Panc1 (cell line): ENCODE measurements at places on chromosomes 3 and 15. TPM values are rescaled to one million over a fixed set of nuclear protein-coding genes. Genes with fewer than 3 reads are reported as not detected.

Gene TYRO3
- total RNA-seq: 41.7 TPM

Gene TMA7
- total RNA-seq: 175 TPM

GRCh38 chr3:60403866-60404265 is 847.4 kb downstream of the FHIT start:
- no peak overlapping the region for H3K4me3 ChIP-seq
- H3K27me3 ChIP-seq: no peaks in the 10 kb centered on the region

- no peaks in the 10 kb centered on the region for H3K36me3 ChIP-seq
- H3K4me3 ChIP-seq: no peak overlapping the region
- DNase-seq: no peak
These were observed 52.7 kb upstream of the DCBLD2 start for GRCh38 chr3:98954242-98954641.

Gene UROC1
- total RNA-seq: not detected

Gene ATP8B4
- not detected for total RNA-seq

Gene SLC49A4
- 15.9 TPM for total RNA-seq

GRCh38 chr3:45106874-45107273 is 39.3 kb downstream of the CDCP1 start:
- no peak for DNase-seq
- no peak overlapping the region for H3K27ac ChIP-seq
- no peaks in the 10 kb centered on the region for H3K36me3 ChIP-seq
- no peak overlapping the region for H3K4me3 ChIP-seq
- H3K4me1 ChIP-seq: peaks cover 6% of the 10 kb centered on the region

Gene CKMT1A
- total RNA-seq: 4.6 TPM

GRCh38 chr3:33287672-33288282 is 10.5 kb downstream of the FBXL2 start:
- H3K36me3 ChIP-seq: no peaks in the 10 kb centered on the region
- H3K27ac ChIP-seq: no peak overlapping the region
- H3K4me3 ChIP-seq: no peak overlapping the region
- H3K4me1 ChIP-seq: no peaks in the 10 kb centered on the region
- no peaks in the 10 kb centered on the region for H3K27me3 ChIP-seq
- no peak for DNase-seq

DNA sequence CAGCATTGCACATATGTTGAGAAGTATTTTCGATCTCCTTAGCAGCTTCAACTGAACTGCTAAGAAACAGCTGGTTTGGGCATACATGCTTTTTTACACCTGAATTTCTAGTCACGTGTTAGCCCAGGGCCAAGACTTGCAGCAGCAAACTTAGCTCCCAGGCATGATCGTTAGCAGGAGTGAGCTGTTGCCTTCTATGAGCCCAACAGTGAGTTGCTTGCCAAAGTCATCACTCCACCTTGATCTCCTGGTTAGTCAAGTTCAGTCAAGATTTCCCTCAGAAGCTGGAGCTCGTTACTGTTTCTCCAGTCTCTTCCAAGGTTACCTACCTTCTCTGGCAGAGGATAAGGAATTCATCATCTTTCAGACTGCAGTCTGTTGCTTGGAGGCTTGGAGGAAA is 100.4 kb upstream of the SEMA6D start:
- H3K4me1 ChIP-seq: no peaks in the 10 kb centered on the region
- H3K36me3 ChIP-seq: no peaks in the 10 kb centered on the region
- no peak overlapping the region for H3K4me3 ChIP-seq
- no peak overlapping the region for H3K27ac ChIP-seq

DNA sequence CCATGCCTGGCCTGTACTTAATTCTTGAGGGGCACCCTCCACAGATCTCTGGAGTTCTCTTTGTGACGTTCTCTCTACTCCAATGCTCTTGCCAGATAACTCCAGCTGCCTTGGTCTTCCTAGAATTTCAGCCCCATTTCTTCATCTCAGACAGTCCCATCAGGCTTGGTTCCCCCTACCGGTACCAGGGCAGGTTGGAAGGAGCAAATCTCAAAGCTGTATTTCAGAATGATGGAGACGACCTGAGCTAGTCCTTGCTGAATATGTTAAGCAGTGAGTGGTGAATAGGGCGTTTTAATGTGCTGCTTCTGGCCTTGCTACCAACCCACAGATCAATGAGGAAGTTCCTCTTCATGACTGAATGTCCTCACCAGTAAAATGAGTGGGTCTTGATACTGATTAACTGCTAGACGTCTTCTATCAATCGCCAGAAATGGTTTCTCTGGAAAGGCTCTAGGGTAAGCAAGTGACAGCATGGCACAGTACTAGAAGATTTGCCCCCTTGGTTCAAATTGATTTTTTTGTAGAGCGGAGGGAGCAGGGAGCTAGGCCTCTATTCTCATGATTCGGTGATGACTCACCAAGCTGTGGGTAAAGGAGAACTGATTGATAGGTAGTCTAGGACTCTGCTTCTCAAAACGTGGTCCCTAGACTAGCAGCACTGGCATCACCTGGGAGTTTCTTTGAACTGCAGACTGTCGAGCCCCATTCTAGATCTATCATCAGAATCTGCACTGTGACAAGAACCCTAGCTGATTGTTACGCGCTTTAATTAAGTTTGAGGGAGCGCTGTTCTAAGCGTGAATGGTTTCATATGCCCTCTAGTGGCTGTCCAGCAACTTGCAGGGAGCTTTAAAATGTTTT is 67.8 kb downstream of the UBP1 start:
- peak; percentile 46 for DNase-seq
- no peak overlapping the region for H3K27ac ChIP-seq
- no peak overlapping the region for H3K4me3 ChIP-seq
- peaks cover 9% of the 10 kb centered on the region; the same call in 1 of the 2 replicates for H3K36me3 ChIP-seq
- H3K4me1 ChIP-seq: no peaks in the 10 kb centered on the region; the same call in 1 of the 2 replicates

Gene TMEM43
- 51.2 TPM for total RNA-seq

GRCh38 chr3:18477620-18478019 is 52.5 kb upstream of the SATB1 start:
- no peak for DNase-seq
- no peak overlapping the region for H3K27ac ChIP-seq
- no peaks in the 10 kb centered on the region for H3K27me3 ChIP-seq
- H3K36me3 ChIP-seq: no peaks in the 10 kb centered on the region
- H3K4me1 ChIP-seq: no peaks in the 10 kb centered on the region
- no peak overlapping the region for H3K4me3 ChIP-seq

DNA sequence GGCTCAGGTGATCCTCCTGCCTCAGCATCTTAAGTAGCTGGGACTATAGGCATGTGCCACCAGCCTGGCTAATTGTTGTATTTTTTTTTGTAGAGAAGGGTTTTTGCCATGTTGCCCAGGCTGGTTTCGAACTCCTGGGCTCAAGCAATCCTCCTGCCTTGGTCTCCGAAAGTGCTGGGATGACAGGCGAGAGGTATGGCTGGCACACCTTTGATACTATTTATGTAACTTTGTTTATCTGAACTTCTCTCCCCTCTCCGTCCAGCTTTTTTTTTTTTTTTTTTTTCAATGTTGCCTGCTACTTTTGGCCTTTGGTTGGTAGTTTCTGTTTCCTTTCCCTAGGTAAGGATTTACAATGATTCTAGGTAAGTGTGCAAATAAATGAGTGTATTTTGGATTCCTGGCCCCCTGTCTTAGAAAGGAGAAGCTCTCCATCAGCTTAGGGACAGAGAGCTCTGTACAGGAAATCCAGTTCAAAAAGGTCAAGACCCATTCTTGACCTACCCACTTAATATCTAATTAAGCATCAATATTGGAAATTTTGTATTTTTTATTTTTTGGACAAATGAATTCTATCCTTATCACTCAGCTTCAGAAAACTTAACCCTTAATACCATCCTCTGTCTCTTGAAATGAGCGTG is 6.8 kb downstream of the ARL6IP5 start:
- no peak overlapping the region for H3K4me3 ChIP-seq
- H3K27ac ChIP-seq: no peak overlapping the region
- DNase-seq: no peak
- no peaks in the 10 kb centered on the region for H3K27me3 ChIP-seq
- H3K36me3 ChIP-seq: no peaks in the 10 kb centered on the region; the same call in 1 of the 2 replicates
- peaks cover 21% of the 10 kb centered on the region for H3K4me1 ChIP-seq

GRCh38 chr3:11465744-11466616 is 177.7 kb downstream of the VGLL4 start:
- no peak for DNase-seq
- H3K27me3 ChIP-seq: no peaks in the 10 kb centered on the region
- no peaks in the 10 kb centered on the region for H3K4me1 ChIP-seq
- H3K36me3 ChIP-seq: no peaks in the 10 kb centered on the region
- H3K27ac ChIP-seq: no peak overlapping the region

Gene GRM2
- 0.21 TPM for total RNA-seq

DNA sequence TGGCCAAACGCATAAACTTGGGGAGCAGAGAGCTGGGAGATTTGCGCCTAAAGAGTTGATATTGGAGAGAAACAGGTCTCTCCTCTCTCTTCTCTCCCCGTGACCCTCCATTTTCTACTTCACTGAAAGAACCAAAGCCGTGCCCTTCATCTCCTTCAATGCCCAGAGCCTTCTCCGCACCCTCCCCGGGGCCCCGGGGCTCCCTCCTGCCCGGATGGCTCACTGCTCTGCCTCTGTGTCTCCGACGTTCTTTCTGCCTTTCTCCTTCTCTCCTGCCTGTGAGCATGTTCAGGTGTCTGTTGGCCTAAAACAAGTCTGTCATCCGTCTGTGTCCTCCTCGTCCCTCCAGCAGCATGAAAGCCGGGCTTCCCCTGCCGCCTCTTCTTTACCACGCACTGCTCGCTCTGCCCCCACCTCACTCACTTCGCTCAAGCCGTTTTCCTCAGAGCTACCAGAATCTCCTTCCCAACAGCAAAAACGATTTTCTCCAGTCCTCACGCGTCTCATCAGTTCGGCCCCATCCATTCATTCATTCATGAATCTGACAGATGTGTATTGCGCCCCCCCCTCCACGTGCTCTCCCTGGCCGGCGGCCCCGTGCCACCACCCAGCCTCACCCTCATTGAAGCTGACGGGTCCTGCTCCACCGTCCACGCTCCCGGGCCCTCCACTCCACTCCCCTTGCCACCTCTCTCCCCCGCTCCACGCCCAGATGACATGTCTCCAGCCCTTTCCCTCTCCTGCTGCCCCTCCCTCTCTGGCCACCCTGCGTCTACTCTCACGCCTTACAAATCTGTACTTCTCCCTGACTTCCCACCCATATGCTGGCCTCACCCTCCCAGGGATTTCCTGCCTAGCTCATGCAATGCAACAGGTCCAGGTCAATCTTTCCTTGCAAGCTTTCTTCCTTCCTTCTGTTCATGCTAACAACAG is 10.2 kb downstream of the MUC4 start:
- H3K36me3 ChIP-seq: no peaks in the 10 kb centered on the region
- no peak for DNase-seq
- H3K4me1 ChIP-seq: no peaks in the 10 kb centered on the region
- H3K27me3 ChIP-seq: peaks cover 2% of the 10 kb centered on the region; the same call in 1 of the 2 replicates
- H3K4me3 ChIP-seq: no peak overlapping the region
- H3K27ac ChIP-seq: no peak overlapping the region

DNA sequence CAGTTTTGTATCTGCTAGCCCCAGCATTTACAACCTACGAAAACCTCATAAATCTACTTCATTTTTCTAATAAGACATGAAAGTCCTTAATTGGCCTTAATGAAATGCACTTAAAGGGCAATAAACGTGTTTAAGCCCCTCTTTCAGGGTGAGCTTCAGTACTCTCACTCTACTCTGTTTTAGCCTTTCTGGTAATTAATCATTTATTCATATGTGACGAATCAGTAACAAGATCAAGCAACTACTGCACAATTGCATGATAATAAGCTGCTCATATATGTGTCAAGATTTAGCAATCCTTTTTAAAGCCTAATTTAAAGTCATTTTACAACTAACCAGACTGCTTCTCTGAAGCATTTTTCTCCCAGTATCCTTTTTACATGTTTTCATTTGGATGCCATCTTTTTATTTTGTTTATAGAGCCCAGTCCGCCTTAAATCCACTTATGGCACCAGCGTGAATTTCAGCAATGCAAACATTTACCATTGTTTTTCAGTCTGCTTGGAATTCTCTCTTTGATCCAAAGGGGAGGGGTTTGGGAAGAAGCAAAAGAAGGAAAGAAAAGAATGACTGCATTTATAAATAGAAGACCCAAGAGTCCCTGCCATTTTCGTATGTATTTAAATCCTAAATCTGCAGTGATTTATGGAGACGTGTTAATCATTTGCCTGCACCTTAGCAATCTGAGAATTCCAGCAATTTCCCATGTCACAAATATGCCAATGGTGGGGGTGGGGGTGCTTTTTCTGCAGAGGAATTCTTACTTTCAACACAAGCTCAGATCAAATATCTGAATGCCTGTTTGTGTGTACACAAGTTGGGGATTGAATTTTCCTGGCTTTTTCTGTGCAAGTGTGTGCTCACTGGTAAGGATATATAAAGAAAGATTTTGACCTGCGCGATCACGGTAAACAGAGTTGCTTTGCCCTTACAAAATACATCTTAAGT is 230.8 kb upstream of the TBC1D5 start:
- H3K36me3 ChIP-seq: no peaks in the 10 kb centered on the region
- no peak overlapping the region for H3K4me3 ChIP-seq
- H3K4me1 ChIP-seq: no peaks in the 10 kb centered on the region
- DNase-seq: no peak

GRCh38 chr3:11991751-11992150 is 12.4 kb upstream of the SYN2 start:
- H3K36me3 ChIP-seq: no peaks in the 10 kb centered on the region
- H3K4me1 ChIP-seq: no peaks in the 10 kb centered on the region
- H3K4me3 ChIP-seq: no peak overlapping the region
- peaks cover 2% of the 10 kb centered on the region; the same call in 1 of the 2 replicates for H3K27me3 ChIP-seq
- DNase-seq: no peak

DNA sequence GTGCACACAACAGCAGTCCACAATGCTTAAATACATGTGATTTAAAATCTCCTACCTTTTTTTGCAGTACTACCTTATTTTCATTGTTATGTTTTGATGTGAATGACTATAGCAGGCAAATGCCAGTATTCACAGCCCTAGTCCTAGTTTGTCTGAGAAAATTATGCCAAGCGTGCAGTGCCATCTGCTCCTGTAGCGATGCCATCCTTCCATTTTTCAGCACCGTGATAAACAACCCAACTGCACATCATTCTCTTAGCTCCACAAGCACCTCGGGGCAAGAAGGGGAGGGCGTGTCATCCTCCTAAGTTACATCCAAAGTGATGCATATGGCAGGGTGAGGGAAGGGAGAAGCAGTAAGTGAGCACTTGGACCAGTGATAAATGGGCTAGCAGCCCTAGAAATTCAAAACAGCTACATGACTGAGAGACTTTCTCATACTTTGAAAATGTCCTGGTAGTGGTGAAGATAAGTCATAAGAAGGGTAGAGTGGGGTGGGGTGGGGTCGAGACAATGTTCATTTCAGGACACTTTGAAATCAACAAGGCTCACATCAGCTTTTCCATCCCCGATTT is 198.8 kb downstream of the LSAMP start:
- DNase-seq: no peak
- no peaks in the 10 kb centered on the region for H3K4me1 ChIP-seq
- no peak overlapping the region for H3K27ac ChIP-seq

DNA sequence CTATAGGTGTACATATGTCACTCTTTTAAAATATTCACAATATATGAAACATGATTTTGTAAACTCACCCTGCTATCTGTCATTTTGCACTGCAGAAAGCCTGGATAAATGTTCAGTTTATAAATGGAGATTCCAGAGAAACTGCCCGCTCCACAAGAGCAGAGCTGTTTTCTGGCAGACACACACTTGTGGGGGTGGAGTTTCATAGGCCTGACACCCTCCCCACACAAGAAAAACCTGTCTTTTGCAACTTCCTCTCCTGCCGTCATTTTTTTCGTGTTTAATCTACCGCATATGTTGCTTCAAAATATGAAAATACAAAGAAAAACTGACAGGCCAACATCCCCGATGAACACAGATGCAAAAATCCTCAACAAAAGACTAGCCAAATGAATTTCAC is 479.0 kb downstream of the GABRG3 start:
- H3K36me3 ChIP-seq: no peaks in the 10 kb centered on the region
- no peak for DNase-seq
- no peaks in the 10 kb centered on the region for H3K4me1 ChIP-seq
- no peaks in the 10 kb centered on the region for H3K27me3 ChIP-seq
- no peak overlapping the region for H3K4me3 ChIP-seq
- no peak overlapping the region for H3K27ac ChIP-seq
